Esophagus squamous epithelium (tissue), 5 donors: ENCODE measurements at places on chromosomes 1 and 21.

DNA sequence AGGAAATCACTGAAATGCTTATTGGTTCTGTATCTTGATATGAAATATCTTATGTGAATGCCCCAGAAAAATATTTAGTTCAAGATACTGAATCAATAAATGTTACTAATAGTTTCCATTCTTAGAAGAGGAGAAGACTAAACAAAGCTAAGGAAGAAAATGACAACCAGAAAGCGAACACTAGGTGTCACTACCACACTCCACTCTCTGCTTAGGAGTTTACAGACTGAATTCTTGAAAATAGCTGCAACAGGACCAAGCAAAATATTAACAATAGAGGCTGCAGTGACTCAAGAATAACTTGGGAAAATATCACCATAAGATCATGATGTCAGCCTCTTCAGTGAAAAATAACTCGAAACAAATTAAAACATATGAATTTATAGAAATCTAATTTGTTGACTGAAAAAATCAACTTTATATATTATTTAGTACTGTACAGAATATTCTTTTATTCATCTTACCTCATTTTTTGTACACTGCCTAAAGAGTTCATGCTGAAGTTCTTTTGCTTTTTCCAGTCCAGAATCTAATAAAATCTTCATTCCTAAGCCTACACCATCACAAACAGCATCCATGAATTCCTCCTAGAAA, 61.6 kb downstream of the KIF14 start:
- no peak for DNase-seq

DNA sequence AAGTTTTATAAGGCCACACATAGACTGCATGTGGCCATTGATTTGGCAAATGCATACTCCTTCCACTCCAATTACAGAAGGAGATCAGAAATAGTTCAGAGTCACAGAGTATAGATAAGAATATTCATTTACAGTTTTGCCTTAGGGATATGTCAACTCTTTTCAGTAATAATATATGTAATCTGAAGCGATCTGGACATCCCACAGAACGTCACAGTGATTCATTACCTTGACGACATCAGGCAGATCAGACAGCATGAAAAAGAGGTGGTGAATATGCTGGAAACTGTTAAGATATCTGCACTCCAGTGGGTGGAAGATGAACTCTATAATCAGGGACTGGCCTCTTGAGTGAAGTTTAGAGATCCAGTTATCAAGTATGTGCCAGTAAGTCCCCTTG, 240.4 kb downstream of the DPYD start:
- no peak for DNase-seq

- no peak for DNase-seq
Observed at GRCh38 chr21:17214801-17215200, 298.0 kb upstream of the CXADR start.

- DNase-seq = no peak
Observed at GRCh38 chr1:212692774-212693644, 6.6 kb downstream of the BATF3 start.

GRCh38 chr1:22536506-22536905, 26.8 kb upstream of the EPHA8 start:
- DNase-seq = no peak
